Cortex of kidney (tissue), 1 donor: ENCODE measurements at places on chromosomes 3 and 15.

- no peak for DNase-seq
Measured at GRCh38 chr3:174951034-174951433, 91.9 kb downstream of the NAALADL2 start.

DNA sequence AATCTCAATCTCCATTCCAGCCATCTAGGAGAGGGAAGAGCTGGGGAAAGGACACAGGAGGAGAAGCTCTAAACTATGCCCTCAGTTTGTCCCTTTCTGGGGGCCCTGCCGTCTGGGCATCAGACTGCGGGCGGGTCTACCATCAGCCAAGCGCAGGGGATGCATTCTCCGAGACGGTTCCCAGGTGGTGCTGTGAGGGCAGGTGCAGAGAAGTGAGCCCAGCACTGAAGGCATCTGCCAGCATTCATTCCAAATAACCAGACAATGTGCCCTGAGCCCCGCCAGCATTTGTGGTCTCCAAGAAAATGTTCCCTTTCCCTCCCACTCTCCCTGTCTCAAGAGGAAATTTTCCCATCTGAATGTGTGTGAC, 265.7 kb downstream of the XXYLT1 start:
- no peak for DNase-seq

DNA sequence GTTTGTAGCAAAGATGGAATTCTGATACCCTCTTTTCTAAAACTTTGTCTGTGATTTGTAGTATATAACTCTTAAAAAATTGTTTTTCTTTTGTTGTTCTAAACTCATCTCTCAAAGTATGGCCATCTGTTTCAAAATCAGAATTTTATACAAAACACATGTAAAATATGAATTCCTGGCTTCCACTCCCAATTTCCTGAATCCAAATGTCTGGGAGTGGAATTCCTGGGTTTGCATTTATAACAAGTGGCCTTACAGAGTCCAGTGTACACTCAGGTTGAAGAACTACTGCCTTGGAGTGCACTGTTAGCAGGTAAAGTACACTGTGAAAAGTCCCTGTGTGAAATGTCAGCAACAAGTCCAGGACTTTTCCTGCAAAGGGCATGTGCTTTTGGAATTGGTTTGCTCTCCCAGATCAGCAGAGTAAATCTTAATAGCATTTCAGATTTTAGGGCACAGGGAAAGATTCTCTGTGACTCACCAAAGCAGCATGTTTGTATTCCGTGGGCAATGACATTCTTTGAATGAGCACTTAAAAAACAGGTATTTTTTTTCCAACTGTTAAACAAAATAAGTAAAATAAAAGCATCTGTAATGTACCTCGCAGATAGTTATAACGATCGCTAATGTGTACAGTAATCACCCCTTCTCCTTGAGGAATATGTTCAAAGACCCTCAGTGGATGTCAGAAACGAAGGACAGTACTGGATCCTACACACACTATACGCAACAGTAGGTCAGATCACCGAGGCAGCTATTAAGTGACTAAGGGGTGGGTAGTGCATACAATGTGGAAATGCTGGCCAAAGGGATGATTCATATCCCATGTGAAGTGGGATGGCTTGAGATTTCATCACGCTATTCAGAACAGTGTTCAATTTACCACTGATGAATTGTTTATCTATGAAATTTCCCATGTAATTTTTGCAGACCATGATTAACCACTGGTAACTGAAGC, 2.0 kb upstream of the CLDN16 start:
- DNase-seq: no peak

DNA sequence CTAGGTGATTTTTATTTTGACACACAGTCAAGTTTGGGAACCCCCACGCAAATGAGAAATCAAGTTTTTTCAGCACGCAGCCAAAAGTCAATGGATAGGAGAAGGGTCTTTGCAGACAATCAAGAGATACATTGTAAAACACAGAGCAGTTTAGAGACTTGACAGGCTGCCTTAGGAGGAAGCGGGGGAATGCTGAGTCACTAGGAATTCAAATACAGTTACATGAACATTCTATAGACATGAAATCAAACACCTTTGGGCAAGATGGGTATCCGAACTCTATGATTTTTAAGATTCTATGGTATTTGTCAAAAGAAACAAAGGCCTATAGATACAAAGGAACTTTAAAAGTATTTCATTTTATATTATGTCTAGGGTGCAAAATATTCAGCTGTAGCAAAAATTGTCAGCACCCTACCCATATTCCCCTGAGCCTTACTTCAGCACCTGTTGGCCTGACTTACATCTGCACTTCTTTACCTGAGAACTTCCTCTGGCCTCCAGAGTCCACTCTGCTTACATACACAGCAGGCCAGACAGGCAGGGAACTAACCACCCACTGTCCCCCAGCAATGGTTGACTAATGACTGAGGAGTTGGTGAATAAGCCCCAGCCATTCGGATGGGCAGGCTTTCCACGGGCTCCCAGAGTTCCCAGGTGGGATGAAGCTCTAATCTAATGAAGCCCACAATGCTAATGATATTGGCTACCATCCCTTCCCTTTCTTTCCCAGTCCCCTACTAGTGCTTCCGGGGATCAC, 289.3 kb upstream of the RORA start:
- DNase-seq: no peak

GRCh38 chr15:33378866-33379480, 68.2 kb downstream of the RYR3 start:
- DNase-seq: no peak

DNA sequence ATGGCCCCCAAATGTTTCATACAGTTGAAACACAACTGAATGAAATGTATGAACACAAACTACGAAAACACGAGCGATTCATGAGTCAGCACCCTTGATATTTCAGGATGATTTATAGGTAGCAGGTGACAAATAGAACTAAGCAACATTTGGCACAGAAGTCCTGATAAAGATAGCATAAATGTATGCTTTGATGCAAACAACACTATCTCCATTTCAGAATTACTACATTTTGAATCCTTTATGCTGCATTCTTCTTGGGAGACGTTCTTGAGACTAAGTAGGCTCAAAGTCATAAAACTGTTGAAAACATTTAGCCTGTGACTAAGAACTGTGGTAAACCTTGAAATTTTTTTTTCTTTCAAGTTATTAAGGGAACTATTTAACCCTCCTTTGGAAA, 200.3 kb upstream of the ICE2 start:
- DNase-seq: no peak

DNA sequence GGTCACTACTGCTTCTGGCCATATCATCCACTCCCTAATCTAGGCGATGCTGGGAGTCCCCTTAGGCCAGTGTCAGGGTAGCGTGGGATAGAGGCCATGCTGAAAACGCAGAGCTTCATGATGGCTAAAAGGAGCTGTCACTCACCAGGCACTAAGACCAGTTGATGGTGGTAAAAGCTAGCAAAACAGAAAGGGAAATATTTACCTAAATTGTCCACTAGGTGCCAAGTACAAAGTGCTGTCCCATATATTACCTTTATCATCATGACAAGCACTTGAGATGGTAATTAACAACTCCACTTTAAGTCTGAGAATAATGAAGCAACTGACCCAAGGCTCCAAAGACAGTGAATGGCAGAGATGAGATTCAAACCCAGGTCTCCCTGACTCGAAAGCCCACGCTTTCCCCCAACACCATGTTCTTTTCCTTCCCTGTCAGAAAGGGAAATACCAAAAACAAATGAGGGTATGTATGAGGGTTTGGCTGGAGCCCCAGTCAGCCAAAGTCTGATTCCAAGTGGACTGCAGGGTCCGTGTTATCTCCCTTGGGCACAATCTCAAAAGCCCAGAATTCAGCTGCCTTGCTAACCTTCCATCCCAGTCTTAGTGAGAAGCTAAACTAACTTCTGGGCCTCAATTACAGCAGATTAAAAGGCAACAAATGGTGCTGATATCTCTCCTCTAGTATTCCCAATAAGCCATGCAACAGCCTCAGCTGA, 84.7 kb downstream of the RBPMS2 start:
- no peak for DNase-seq

- DNase-seq: no peak
Measured at GRCh38 chr3:195537995-195538394, 5.1 kb downstream of the PPP1R2 start.

DNA sequence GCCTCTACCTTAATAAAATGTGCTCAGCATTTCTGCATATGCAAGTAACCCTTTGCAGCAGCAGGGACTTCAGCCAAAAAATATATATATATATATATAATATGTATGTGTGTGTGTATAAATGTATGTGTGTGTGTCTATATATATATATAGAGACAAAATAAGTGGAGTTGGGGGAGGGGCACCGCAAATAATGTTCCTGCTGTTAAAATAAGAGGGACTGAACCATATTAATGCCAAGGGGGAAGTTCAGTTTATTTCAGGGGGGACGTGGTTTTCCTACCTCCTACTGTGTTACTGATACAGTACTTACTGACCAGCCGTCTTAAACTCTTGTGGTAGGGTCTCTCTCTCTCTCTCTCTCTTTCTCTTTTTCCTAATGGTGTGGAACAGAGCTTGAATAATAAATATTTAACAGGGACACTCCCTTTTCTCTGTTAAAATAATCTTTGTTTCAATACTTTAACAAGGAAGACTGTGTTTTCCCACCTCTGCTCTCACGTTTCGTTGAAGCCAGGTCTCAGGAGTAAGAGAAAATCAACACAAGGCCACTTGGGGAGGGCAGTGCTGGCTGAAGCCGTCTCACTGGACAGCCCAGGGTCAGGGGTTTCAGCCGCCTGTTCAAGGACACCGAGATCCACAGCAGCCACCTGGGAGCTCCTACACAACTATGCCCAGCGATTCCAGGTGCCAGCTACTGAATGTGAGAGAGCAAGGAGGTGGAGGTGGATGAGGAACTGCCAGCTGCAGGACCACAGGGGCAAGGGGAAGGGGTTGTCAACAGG, 42.8 kb upstream of the ADAMTSL3 start:
- DNase-seq: no peak

DNA sequence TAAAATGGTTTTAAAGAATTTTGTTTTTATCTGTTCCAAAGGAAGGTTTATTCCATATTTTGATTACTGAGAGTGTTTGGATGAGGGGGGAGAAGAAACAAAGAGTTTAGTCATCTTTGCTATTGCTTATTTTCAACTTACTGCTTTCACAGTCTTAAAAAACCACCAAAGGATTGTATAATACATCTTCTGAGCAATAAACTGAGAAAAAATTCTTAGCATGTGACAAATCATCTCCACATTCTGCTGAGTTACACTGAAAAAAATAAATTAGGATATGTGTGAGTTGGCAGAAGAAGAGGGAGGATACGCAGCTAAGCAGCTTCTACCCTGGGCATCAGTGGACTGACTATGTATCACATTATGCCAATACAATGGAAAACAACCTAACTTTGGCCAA, 23.2 kb upstream of the ACTC1 start:
- DNase-seq: no peak

- no peak for DNase-seq
Measured at GRCh38 chr15:51589881-51590568, 32.5 kb downstream of the DMXL2 start.

- DNase-seq: no peak
Measured at GRCh38 chr3:180181387-180181786, 144.7 kb upstream of the PEX5L start.

GRCh38 chr15:69662645-69663000, 210.0 kb downstream of the RPLP1 start:
- no peak for DNase-seq

DNA sequence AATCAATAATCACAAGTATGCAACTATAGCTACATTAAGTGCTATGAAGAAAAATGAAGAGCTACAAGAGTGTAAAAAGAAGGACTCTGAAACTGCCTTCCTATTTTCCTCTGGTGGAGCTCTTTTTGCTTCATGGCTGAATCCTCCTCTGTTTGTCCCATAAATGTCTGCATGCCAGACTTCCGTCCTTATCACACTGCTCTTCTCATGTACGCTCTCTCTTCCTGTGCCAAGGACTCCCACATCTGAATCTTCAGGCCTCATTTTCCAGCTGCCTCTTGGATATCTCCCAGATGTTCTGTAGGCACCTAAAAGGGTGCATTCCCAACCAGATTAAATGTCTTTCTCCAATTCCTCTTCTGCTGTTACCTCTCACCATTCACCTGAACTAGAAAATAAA, 123.7 kb downstream of the MECOM start:
- no peak for DNase-seq

- no peak for DNase-seq
Measured at GRCh38 chr3:188296761-188297612, 143.0 kb downstream of the LPP start.

DNA sequence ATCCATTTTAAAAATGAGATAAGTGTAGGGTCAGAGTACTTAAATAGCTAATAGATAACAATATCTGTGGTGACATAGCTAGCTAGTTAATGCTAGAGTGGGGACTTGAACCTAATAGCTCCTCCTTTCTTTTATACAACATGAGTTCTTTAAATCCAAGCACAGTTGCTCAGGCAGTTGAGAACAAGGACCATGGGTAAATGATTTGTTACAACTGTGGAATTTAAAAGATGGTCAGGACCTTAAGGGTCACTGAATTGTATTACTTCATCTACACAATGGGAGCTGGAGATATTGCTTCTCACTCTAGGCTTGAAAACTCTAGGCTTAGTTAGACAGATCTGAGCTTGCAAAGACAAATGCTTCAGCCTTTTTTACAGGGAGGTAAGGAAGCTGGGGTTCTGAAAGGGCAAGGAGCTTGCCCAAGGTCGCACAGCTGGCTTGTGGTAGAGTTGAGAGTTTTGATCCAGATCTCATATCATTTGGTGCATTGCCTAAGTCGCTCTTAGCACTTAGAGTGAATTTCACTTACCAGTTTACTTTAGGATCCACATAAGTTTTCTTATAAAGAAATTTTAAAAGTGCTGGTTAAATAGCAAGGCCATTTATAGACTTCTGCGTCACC, 90.2 kb downstream of the EDEM1 start:
- DNase-seq: no peak

- DNase-seq: no peak
Measured at GRCh38 chr3:5309171-5309570, 121.7 kb downstream of the EDEM1 start.

DNA sequence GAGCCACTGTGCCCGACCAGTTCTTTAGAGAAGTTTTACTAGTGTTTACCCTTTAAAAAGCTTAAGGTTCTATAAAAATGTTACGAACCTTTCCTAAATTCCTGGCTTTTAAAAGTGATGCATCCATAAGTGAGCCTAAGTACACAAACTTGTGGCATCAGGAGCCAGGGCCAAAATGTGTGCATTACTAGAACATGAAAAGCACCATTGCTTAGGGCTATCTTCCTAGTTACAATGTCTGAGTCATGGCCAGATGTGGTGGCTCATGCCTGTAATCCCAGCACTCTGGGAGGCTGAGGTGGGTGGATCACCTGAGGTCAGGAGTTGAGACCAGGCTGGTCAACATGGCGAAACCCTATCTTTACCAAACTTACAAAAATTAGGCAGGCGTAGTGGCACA, 39.9 kb downstream of the LEO1 start:
- DNase-seq: no peak

DNA sequence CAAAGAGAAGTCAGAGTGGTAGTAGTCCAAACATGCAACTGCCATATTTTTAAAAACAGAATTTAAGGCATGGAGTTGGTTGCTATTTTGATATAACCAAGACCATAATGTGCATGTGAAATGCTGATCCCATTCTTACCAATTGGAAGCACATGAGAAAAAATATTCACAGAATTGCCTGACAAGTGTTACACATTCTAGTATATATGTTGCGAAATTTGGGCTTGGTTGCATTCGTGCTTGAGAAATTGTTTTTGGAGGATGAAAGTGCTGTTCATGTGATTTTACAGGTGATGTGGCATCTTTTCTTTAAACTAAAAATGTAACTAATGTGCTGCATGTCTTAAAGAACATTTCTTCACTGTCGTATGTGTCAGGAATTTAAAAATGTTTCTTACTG, 199.7 kb downstream of the CHL1 start:
- DNase-seq: no peak

- DNase-seq: no peak
Measured at GRCh38 chr15:73017987-73018386, 34.3 kb upstream of the NEO1 start.
